Kidney capillary endothelial cell (primary cell): ENCODE measurements at places on chromosomes 3 and 15.
A peak's percentile ranks its signal among the peaks of the same experiment; 100 is the strongest.

DNA sequence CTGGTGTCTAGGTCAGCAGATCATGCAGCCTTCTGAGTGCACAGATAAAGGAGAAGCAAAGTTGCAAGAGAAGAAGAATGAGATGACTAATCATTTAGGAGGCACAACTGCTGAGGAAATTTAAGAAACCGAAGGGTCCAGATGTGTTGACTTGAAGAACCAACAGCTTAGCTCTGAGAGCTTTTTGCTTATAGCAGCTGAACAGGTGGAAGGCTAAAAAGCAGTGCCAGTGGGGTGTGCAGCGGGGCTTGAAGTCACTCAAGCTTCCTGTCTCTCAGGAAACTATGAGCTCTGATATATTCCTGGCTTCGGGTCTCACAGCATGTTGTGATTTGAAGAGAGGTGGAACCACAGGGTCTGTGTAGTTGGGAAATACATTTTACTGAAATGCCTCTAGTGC, 305.7 kb downstream of the RYR3 start:
- no peak for DNase-seq

GRCh38 chr3:111333642-111334041, 208.4 kb upstream of the CD96 start:
- no peak for DNase-seq

- DNase-seq: no peak
Observed at GRCh38 chr3:42720126-42720525, 17.5 kb upstream of the HHATL start.

DNA sequence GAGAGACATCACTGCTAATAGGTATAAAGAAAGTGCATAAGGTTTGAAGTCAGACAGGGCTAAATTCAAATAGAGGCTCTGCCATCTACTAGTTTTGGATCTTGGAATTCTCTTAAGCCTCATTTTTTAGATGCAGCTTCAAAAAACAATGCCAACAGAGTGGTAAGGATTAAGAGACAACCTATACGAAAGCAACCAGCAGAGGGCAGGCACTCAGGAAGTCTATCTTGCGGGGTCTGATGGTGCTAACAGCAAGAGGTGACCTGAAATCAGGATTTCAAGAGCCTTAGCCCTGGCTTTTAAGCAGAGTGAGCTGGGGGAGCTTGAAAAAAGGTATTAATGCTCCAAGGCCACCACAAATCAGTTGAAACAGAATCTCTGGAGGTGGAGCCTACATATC, 40.7 kb downstream of the LDHAL6B start:
- DNase-seq: peak; percentile 46

GRCh38 chr3:120568598-120568997, 27.5 kb upstream of the NDUFB4 start:
- DNase-seq: no peak

- no peak for DNase-seq
Observed at GRCh38 chr15:64017591-64018163, 28.6 kb downstream of the DAPK2 start.

DNA sequence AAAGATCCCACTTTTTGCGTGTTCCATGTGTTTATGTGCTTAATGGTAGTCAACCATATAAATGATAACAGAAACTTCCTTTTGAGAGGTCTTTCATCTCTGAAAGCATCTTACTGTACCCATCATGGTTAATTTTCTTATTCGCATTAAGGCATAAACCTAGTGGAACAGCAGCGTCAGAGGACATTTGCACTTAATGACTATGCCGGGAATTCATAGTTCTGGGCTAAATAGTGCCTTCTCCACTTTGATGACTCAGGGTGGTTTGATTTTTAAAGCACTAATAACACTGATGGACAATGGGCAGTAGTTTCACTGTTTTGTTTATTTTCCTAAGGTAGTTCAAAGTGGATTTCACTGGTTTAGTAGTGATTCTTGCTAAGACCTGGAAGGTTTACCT, 455.3 kb downstream of the DIPK2A start:
- no peak for DNase-seq

DNA sequence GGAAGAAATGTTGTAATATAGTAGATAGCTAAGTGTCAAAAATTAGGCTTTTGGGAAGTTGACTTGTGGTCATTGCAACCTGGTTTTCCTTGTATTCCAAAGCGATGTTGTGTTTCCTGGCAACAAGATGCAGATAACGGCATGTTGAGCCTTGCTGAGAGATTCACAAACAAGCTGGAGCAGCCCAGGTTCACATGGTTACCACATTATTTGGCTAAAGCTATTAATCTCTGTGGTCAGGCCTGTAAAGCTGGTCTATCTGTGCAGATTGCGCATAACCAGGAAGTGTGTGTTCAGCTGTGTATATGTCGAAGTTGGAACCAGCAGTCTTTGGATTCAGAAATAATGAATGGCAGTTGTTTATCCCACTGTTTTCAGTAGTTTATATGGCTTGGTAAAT, 6.6 kb downstream of the TIPARP start:
- DNase-seq: no peak

DNA sequence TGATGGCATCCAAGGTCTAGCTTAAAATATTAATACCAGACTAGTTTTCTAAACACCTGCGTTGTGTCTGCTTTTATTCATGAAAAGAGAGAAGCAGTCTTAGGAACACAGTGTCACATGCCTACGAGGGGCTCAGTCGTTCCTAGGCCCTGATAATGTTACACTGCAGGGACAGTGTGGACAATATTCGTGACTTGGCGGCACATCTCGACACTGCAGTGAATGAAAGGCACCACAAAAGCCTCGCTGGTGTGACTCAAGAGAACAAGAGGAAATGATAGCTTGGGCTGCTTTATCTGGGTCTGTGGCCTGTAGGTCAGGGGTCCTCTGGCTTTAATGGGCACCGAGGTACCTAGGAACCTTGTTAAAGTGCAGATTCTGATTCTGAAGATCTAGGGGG, 226.7 kb downstream of the PDZRN3 start:
- DNase-seq: no peak

DNA sequence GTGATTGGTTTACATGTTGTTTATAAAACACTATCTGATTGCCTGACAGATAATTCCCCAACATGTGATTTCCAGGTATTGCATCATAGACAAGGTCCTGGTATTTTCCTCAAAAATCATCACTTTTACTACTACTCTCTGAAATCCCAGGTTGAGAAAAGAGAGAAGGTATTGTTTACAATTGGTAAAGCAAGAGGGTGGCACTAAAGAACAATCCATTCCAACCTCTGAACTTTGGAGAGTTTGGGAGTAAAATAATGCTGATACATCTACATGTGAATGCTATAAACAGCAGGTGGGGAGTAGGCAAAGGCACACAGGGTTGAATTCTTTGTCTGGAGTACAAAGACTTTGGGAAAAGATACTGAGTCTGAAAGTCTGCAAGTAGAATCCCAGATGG, 134.2 kb downstream of the WDR72 start:
- DNase-seq: no peak

GRCh38 chr3:31247850-31248562, 284.7 kb upstream of the STT3B start:
- no peak for DNase-seq

DNA sequence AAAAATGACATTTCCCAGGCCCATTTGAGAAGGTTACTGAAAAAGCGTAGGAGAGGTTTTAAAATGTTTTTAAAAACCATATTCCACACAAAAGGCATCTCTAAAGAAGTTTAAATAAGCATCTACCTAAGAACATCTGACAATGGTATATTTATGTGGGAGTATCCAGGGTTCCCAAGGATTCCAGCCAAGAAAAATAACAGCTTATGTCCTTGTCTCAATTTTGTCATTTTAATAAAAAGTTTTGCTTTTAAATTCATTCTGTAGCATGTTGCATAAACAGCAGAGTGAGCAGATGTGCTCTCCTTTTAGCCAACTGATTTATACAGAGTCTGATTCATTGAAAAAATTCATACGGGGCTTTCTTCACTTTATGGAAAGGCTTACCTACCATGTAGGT, 129.9 kb downstream of the LRRC3B start:
- DNase-seq: no peak

DNA sequence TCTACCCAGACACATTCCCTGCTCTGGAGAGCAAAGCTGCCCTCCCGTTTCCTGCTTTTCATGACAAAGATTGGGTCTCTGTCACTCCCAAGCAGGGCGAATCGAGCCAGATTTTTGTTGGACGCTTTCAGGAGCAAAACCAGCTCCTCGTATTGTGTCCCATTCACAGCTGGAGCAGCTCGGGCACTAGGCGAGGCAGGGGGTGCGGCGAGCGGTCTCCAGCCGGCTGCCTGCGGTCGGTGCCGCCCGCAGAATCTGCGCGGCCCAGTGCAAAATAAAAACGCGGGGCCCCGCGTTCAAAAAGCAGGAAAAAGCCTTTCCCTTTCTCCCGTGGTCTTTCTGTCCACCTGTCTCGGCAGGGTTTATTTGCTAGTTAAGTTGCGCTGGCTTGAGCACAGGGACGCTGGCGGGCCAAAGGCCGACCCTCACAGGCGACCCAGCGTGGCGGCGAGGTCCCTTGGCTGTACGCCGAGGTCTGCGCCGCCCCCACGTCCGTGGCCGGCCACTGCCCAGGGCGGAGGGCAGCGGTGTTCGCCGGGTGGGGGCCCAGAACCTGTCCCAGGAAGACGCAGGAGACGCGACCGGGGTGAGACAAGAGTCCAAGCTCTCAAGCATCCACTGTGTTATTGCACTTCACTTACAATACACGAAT, 71.2 kb downstream of the CYP19A1 start:
- DNase-seq: no peak

- no peak for DNase-seq
Observed at GRCh38 chr3:102617381-102617780, 182.6 kb downstream of the ZPLD1 start.

- DNase-seq: no peak
Observed at GRCh38 chr15:41215708-41216107, 14.8 kb downstream of the EXD1 start.

GRCh38 chr15:78873793-78874765, 1.4 kb downstream of the MORF4L1 start:
- DNase-seq: peak; percentile 40

- peak; percentile 38 for DNase-seq
Observed at GRCh38 chr15:75640483-75641178, 607 bp upstream of the IMP3 start.

- no peak for DNase-seq
Observed at GRCh38 chr3:51328206-51328605, 56.9 kb upstream of the MANF start.

DNA sequence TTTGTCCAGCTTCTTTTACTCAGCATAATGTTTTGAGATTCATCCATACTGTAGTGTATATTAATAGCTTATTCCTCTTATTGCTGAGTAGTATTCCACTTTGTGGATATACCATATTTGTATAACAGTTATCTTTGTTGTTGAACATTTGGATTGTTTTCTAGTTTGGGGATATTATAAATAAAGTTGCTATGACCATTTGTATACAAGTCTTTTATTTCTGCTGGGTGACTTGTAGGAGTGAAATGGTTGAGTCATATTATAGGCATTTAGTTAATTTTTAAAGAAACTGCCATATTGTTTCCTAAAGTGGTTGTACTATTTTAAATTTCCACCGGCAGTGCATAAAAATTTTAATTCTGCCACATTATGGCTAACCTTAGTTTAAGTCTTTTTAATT, 53.4 kb downstream of the RPL39L start:
- no peak for DNase-seq

GRCh38 chr3:149245738-149246451, 24.3 kb upstream of the CP start:
- DNase-seq: no peak

- DNase-seq: no peak
Observed at GRCh38 chr3:120795959-120796358, 53.4 kb downstream of the GTF2E1 start.

DNA sequence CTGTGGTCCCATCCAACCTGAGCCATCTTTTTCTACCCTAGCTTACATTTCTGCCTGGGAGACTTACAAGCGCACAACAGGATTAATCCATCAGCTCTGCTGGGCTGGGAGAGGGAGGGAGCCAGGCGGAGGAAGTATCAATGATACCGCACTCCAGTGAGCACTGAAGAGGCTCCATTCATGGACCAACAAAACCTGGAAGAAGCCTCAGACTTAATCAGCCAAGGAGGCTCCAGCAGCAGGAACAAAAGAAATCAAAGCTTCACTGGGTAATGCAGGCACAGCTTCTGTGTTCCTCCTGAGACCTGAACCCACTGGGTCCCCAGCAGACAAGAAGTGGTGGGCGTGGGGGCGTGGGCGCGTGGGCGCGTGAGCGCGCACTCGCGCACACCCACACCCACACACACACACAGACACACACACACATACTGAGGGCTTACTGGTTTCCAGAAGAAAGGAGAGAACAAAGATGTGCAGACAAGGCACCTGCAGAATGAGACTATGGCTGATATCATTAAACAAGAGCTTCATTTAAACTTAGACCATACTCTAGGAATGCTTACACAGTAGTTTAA, 87.0 kb upstream of the BOC start:
- no peak for DNase-seq

DNA sequence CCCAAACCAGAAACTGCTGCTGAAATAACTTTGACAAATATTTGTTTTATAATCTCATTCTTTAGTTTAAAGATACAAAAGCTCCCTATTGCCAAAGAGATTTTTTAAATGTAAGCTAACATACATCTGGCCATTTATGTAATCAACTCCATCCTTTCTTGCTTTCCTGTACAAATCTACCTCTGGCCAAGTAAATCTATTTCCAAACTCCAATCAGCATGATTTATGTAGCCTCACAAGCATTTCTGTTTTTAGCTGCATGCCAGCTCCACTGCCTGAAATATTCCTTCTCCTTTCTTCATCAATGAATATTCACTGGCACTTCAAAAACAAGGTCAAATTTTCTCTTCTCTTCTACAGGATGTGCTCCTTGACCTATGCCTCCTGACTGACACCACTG, 80.0 kb downstream of the SHOX2 start:
- no peak for DNase-seq
